Ecto neural progenitor cell (in vitro differentiated cells): ENCODE measurements at places on chromosomes 6 and 20.

- DNase-seq = no peak
These were observed 335.1 kb downstream of the BTBD3 start for GRCh38 chr20:12252793-12253192.

- no peak for DNase-seq
These were observed 236.5 kb upstream of the FOXQ1 start for GRCh38 chr6:1075444-1075843.

- DNase-seq = no peak
These were observed 50.5 kb upstream of the IBTK start for GRCh38 chr6:82298012-82298411.

DNA sequence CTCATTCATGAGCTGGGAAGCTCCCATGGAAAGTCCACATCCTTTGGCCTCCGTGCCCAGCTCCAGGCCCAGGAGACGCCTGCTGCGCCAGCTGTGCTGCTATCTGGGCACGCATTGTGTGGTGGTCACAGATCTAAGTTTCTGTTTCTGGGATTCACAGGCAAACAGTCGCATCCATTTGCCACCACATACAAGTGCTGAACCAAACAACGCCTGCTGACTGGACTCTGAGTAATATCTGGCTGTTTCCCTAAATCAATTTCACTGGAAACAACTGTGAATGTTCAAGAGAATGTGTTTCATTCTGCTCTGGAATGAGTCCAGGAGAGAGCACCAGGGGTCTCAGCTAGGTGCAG lies 45.5 kb downstream of the IRF4 start:
- no peak for DNase-seq

DNA sequence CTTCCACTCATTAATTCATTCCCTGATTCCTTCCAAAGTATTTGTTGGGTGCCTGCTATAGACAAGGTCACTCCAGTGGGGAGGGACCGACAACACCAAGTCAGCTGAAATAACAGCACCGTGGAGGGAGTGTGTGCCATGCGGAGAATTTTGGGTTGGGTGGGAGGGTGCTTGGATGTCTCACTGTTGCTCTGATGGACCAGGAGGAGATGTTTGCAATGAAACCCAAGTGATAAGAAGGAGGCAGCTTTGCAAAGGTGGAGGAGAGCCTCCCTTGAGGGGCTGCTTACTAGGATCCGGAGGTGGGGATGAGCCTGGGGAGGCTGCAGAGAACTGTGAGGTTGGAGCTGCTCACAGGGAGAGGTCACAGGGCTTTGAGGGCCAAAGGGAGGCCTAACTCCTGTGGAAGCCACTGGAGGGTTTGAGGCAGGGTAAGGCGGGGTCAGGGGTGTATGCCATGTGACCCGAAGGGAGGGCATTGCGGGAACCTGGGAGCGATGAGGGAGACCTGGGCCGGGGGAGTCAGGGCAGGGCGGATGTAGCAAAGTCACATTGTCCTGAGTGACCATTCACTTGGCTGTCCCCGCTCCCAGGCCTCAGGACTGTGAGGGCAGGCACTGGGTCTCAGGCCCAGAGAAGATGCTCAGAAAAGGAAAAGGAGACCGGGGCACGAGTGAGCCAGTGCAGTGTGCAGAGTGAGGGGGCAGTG lies 124.5 kb downstream of the PHACTR3 start:
- DNase-seq = no peak

GRCh38 chr6:146851837-146852236 lies 253.1 kb downstream of the ADGB start:
- no peak for DNase-seq

GRCh38 chr6:57193177-57193576 lies 21.1 kb downstream of the BAG2 start:
- DNase-seq = no peak
